Stimulated activated CD8-positive, alpha-beta memory T cell treated with anti-CD3 and anti-CD28 coated beads, Interleukin-7, amount 100 ng/mL, for 4 hours (primary cell): ENCODE measurements at places on chromosomes 12 and 14.

DNA sequence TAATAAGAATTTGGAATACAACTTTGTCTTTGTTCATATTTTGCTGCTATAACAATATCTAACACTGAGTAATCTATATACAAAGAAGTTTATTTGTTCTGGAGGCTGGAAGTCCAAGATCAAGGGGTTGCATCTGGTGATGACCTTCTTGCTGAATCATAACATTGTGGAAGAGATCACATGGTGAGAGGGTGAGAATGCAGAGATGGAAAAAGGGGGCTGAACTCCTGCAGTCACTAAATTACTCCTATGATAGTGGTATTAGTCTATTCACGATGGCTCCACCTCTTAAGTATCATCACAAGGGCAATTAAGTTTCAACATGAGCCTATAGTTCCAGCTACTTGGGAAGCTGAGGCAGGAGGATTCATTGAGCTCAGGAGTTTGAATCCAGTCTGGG, 4.5 kb upstream of the AKAP6 start:
- DNase-seq: no peak

- DNase-seq: no peak
Observed at GRCh38 chr12:67579662-67580003, 68.9 kb upstream of the DYRK2 start.

DNA sequence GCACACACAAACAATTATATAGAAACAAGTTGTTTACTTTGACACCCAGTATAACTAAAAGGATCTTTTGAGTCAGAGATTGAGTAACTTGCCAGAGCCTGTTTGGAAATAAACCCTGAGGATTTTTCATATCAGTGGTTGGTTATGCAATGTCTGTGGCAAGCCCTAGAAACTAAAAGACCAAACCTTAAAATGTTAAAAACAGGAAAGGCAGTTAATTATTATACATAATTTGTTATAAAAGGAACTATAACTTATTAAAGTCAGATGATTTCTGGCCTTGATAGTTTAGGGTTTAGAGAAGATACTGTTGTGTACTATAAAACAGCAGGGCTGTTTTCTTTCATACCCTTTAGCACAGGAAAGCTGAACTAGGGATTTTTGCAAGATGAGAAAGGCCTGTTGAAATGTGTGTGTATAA, 44.1 kb downstream of the PSEN1 start:
- no peak for DNase-seq

GRCh38 chr14:61615743-61616523, 79.4 kb upstream of the HIF1A start:
- no peak for DNase-seq

- no peak for DNase-seq
Observed at GRCh38 chr12:28415755-28416154, 225.5 kb downstream of the CCDC91 start.

- no peak for DNase-seq
Observed at GRCh38 chr12:91555436-91556415, 373.1 kb upstream of the DCN start.

GRCh38 chr12:28173440-28173839, 16.8 kb upstream of the CCDC91 start:
- DNase-seq: no peak

- DNase-seq: no peak
Observed at GRCh38 chr12:95548539-95549391, 2.5 kb downstream of the USP44 start.

DNA sequence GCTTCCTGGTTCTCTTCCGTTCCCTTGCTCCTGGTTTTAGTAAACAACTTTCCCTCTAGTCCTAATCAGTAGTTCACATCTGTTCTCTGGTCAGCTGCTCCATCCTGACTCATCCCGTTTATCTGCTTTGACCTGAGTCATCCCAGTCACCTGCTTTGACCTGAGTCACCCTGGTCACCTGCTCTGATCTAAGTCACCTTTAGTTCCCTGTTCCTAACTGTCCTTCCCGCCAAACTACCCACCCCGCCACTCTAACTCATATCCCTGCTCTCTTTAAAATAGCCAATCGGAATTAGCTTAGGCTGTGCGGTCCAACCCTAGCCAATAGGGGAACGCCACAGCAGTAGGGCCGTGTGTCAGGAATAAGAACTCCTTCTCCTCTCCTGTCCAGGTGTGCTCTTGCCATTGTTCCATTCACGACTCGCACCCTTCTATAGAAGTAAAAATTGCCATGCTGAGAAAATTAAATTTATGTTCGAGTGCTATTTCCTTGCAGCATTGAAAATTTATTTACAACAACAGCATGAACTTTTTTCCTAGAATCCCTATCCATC, 3.1 kb upstream of the ANKRD33 start:
- DNase-seq: no peak

GRCh38 chr12:86748894-86749293, 492.7 kb upstream of the MGAT4C start:
- DNase-seq: no peak

DNA sequence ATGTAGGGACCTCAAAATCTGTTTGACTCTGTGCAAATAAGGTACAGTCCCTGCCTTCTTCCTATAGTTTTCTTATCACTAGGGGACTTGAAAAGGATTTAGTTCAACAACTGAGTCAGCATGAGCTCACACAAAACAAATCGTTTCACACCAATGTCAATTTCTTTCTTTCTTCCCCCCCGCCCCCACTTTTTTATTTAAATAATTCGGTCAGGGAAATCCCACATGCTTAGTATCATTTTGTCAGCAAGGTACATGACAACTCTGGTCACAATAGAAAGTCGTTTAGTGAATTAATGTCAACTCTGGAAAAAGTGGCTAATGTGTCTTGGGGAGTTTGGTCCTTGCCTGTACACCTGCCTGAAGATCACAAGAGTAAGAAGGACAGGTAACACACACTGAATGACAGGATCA, 232.2 kb upstream of the PLEKHG7 start:
- DNase-seq: no peak

- DNase-seq: no peak
Observed at GRCh38 chr14:94690486-94690885, 78.3 kb downstream of the SERPINA3 start.

GRCh38 chr14:100332797-100333196, 9.7 kb downstream of the SLC25A47 start:
- no peak for DNase-seq

DNA sequence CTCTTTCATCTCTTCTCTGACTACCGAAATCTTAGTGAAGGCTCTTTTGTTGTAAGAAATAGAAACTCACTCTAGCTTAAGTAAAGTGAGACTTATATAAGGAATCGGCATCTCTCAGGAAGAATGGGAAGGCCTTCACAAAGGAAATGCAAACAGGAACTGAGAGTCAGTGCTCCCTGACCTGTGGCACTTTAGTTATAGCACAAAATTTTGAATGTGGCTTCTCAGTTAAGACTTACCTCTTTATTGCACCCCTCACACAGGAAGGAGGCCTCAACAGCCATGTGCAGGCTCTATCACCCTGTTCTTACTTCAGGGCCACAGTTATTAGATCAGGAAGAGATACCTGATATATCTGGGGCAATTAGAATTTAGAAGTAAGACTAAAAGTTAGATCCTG, 224.7 kb upstream of the EGLN3 start:
- no peak for DNase-seq

GRCh38 chr12:129467289-129467688, 436.5 kb downstream of the TMEM132D start:
- DNase-seq: no peak

GRCh38 chr14:104356020-104356737, 217.8 kb downstream of the KIF26A start:
- no peak for DNase-seq

GRCh38 chr12:7282844-7283243, 21.0 kb upstream of the ACSM4 start:
- DNase-seq: no peak

- no peak for DNase-seq
Observed at GRCh38 chr12:1666215-1666614, 24.7 kb upstream of the ADIPOR2 start.

DNA sequence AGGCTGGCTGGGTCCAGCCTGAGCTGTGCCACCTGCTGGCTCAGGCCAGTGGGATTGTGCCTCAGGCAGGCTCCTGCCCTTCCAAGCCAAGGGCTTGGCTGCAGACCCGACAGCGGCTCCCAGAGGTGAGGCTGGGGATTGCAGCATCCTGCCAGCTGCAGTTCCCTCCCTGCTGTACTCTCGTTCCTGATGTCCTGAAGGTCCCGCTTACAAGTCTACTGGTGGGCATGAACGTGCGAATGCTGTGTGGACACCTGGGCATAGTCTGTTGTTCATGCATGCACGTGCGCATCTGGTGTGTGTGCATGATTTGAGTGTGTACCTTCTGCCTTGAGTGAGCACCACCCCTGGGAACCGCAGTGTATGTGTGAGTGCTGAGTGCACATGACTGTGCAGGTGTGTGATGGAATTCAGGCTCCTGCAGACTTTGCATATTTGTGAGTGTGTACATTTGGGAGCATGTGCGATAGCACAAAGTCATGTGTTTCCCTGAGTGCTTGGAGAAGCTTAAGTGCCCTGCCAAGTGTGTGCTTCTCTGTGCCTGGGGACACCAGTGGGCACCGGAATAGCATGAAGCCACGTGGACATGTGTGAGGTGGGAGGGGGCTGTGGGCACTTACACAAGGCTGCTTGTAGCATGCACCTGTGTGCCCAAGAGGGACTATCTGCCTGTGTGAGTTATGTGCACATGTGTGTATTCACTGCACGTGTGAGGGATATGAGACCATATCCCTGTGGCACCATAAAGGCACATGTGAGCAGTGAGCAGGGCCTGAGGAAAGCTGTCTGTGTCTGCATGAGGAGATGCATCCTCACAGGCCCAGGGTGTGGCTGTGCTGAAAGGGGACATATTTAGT, 19.3 kb upstream of the KRT7 start:
- no peak for DNase-seq

DNA sequence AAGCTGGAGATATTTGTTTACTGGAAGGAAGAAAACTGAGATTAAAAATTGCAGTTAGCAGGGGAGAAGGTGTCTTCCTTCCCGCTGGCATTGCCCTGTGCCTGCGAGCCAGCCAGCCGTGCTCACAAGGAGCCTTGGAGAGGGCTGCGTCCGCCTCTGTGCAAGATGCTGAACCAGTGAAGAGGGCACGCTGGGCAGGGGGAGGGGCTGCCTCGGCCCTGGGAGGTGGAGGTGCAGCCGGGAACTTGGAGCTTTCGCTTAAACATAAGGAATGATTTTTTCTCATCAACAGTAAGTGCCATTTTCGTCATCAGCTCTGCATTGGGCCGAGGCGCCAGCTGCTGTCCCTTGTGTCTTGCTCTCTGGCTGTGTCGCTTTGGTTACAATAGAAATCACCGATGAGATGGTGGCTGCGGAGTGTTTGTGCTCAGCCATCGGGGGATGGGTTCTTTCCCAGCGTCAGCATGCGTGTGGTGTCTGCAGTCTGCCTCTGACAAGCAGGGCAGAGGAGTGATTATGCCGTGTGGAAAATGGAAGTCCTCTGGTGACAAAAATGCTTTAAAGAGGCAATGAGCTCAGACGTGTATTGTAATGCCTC, 97.3 kb downstream of the ESR2 start:
- no peak for DNase-seq

GRCh38 chr12:12398026-12398859, 41.4 kb downstream of the BORCS5 start:
- DNase-seq: no peak

DNA sequence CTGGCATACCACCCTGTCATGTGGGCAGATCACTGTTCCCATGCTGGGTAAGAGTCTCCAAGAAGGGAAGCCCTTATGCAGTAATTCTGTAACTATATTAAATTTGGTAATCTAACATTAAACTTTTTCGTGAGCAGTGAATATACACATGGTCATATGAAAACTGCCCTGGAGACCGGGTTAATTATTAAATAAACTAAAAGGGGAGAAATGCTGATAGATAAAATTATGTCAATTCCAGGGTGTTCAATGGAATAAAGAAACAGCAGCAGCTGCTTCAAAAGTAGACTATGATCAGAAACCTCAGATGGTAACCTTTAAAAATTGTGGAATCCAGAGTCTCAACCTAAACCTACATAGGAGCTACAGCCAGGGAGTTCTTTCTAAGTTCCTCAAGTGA, 100.0 kb downstream of the PAWR start:
- no peak for DNase-seq
